Thymus (tissue), 14 donors: ENCODE measurements at places on chromosomes 7 and 10. TPM values are rescaled to one million over a fixed set of nuclear protein-coding genes. Genes with fewer than 3 reads are reported as not detected.

GRCh38 chr7:7188091-7188490 is 5.7 kb downstream of the C1GALT1 start:
- no peak for DNase-seq

DNA sequence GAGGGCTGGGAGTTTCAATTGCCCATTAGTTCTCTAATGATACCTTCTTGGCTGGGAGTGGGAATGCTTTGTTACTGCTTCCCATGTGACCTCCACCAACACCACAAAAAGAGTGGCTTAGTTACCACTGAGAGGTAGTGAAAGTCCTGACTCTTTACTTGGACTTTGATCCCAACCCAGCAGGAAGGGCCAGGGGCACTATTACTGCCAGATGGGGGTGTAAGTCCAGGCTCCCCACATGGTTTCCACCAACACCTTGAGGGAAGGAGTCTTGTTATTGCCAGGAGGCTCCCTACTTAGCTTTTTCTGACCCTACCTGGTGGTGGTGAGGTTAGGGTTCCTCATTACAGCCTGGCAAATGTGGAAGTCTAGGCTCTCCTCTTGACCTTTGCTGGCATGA is 11.4 kb downstream of the GGCT start:
- DNase-seq = no peak

- no peak for DNase-seq
These were observed 36.5 kb downstream of the SEC61G start for GRCh38 chr7:54722502-54722901.

- DNase-seq = no peak
These were observed 14.0 kb upstream of the PKD1L1 start for GRCh38 chr7:47962262-47962661.

GRCh38 chr10:84214046-84214572 is 11.2 kb downstream of the LRIT2 start:
- no peak for DNase-seq

- DNase-seq = peak; percentile 68
These were observed 42.8 kb upstream of the GNA12 start for GRCh38 chr7:2886900-2887299.

- DNase-seq = no peak
These were observed 91.9 kb downstream of the MYL10 start for GRCh38 chr7:101537205-101537604.

- no peak for DNase-seq
These were observed 56.8 kb upstream of the LANCL2 start for GRCh38 chr7:55308186-55308929.

- DNase-seq = no peak
These were observed 118.1 kb downstream of the GLRX3 start for GRCh38 chr10:130254243-130254642.

- DNase-seq = no peak
These were observed 66.7 kb downstream of the EMX2 start for GRCh38 chr10:117609095-117609795.

- no peak for DNase-seq
These were observed 121.9 kb downstream of the PAXIP1 start for GRCh38 chr7:154881026-154881425.

DNA sequence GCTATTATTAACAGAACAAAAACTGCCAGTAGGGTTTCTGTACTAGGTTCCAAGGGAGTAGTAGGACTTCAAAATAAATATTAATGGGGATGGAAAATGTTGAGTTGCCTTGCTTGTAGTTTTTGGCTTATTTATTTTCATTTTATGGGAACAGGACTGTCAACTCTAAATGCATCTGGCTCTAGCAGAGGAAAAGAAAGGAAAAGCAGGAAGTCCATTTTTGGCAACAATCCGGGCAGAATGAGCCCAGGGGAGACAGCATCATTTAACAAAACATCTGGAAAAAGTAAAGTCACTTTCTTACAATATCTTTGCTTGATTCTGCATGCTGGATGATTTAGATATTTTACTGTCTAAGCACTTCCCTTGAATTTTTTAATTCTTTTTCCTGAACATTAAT is 69.4 kb downstream of the NOC3L start:
- DNase-seq = no peak

GRCh38 chr10:36073796-36074345 is 431.8 kb upstream of the FZD8 start:
- no peak for DNase-seq

DNA sequence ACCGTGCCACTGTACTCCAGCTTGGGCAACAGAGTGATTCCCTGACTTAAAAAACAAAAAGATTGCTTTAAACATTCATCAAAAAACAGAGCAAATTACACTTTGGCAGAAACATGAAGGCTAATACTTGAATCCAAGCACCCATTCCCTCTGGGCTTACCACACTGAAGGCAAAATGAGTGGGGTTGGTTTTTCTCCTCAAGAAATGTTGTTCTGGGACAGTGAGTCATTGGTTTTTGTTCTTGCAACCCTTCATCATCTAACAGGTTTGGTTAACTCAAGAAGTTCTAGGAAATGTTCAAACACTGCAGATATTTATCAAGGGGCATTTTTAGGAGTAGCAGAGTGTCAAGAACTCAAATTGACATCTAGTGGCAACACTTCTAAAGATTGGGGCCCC is 60.5 kb downstream of the KIAA1217 start:
- DNase-seq = no peak

DNA sequence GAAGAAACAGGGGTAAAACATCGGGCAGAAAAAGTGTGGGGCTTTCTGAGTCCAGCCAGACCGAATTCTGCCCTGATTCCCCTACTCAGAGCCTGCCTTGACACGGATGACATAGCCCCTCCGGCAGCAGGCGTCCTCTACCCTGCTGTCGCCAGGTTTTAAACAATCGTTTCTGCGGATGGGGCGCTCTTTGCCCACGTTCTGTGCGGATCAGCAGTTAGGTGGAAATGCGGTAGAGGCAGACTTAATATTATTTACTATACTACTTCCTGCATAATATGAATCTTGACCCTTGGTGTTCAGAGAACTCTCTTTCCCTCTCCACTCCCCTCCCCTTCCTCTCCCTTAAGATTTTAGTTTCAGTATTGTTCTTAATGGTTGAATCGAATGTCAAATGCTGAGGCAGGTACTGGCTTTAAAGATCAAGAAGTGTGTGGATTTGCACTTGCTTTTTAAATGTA is 2.4 kb downstream of the GATA3 start:
- DNase-seq = no peak

DNA sequence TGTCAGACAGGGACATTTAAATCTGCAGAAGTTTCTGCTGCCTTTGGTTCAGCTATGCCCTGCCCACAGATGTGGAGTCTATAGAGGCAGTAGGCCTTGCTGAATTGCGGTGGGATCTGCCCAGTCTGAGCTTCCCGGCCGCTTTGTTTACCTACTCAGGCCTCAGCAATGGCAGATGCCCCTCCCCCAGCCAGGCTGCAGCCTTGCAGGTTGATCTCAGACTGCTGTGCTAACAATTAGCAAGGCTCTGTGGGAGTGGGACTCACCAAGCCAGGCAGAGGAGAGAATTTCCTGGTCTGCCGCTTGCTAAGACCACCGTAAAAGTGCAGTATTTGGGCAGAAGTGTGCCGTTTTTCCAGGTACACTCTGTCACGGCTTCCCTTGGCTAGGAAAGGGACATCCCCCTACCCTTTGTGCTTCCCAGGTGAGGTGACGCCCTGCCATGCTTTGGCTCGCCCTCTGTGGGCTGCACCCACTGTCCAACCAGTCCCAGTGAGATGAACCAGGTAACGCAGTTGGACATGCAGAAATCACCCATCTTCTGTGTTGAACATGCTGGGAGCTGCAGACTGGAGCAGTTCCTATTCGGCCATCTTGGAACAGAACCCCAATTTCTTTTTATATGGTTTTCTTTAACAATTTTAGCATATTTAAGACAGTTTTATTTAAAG is 28.4 kb upstream of the VWDE start:
- DNase-seq = no peak

- no peak for DNase-seq
These were observed 26.1 kb downstream of the DNAJC9 start for GRCh38 chr10:73220989-73221388.

- no peak for DNase-seq
These were observed 43.0 kb upstream of the NAMPT start for GRCh38 chr7:106327538-106328481.

GRCh38 chr10:113610631-113611601 is 52.9 kb downstream of the NRAP start:
- DNase-seq = no peak

DNA sequence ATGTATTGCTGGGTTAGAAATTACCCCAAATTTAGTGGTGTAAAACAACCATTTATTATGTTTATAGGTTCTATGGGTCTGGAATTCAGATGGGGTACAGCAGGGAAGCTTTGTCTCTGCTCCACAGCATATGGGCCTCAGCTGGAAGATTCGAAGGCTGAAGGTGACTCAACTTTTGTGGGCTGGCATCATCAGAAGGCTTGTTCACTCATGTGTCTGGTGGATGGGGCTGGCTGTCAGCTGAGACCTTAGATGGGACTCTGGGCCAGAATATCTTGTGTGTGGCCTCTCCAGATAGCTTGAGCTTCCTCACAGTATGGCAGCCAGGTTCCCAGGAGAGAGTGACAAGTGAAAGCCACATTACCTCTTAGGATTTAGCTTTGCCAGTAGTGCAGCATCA is 45.9 kb downstream of the ZNF503 start:
- no peak for DNase-seq

- no peak for DNase-seq
These were observed 5.4 kb upstream of the UNCX start for GRCh38 chr7:1227071-1227804.

GRCh38 chr10:31490858-31491504 is 172.0 kb downstream of the ZEB1 start:
- DNase-seq = peak; percentile 66

- DNase-seq = no peak
These were observed 90.5 kb upstream of the PAX2 start for GRCh38 chr10:100654782-100655325.

- no peak for DNase-seq
These were observed 12.2 kb upstream of the FEZF1 start for GRCh38 chr7:122316467-122317388.

GRCh38 chr7:157018997-157019608 is 8.6 kb upstream of the MNX1 start:
- no peak for DNase-seq

FAM13C gene
- polyA plus RNA-seq = 3.7 TPM

GPR37 gene
- polyA plus RNA-seq = 1.1 TPM

PLAC9 gene
- 7.9 TPM for polyA plus RNA-seq

SPDYE2B gene
- 0.02 TPM for polyA plus RNA-seq

ATP6V0A4 gene
- polyA plus RNA-seq = 1.8 TPM

LOXL4 gene
- polyA plus RNA-seq = 3.6 TPM

ANKRD61 gene
- polyA plus RNA-seq = 0.21 TPM

LIPM gene
- 0.57 TPM for polyA plus RNA-seq

STRIP2 gene
- 1.4 TPM for polyA plus RNA-seq

ARPC1B gene
- 204 TPM for polyA plus RNA-seq

CLRN3 gene
- 0.23 TPM for polyA plus RNA-seq

PPP1R17 gene
- 0.27 TPM for polyA plus RNA-seq

RBM17 gene
- 122 TPM for polyA plus RNA-seq

PAX4 gene
- polyA plus RNA-seq = 0.11 TPM
